ENCODE measurements at places on chromosomes 5 and 9. TPM values are rescaled to one million over a fixed set of nuclear protein-coding genes. Genes with fewer than 3 reads are reported as not detected.

DNA sequence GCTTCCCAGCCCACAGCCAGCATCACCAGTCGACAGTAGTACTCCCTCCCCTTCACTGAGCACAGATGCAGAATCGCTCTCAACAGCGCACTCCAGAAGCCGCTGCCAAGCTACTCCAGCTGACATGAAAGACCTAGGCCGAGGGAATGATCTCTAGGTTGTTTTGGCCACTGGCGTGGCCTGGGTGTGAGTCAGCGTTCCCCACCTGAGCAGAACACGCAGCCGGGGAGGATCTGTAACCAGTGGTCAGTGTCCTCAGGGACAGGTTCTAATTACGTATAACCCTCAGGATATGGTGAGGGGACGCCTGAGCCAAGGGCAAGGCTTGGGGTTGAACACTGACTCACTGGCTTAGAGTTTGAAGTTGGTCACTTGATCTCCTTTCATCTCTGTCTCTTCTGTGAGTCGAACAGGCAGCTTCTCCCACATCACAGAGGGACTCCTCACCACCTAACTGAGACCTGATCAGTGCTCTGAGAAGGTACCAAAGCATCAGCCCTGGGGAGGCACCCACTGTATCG is 76.9 kb upstream of the IL17B start:
- DNase-seq, result no peak

RFK gene
- polyA plus RNA-seq, result 29.5 TPM

ANKS6 gene
- polyA plus RNA-seq, result 30.6 TPM

DNA sequence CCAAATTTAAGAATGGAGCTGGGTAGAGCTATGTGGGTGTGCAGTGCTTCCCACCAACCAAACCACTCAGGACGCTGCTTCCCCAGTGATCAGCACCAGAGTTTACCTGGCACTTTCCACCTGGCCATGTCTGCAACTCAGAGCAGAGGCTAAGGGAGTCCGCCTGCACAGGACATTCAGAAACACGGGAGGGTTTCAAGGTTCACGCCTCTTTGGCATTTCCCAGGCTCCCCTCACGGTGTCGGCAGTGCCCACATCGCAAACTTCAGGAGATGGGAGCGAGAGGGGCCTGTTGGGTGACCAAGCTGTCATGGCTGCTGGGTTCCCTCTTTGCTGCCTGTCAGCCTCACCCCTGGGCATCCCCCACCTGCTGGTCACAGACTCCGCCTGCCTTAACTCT is 161.5 kb downstream of the NXNL2 start:
- DNase-seq, result no peak

- DNase-seq, result no peak
These were observed 818.8 kb upstream of the WWC1 start for GRCh38 chr5:167472566-167473108.

SLC45A2 gene
- polyA plus RNA-seq, result 1.0 TPM

- DNase-seq, result peak; percentile 46
These were observed 180.3 kb downstream of the C9orf152 start for GRCh38 chr9:110027671-110028081.

GRCh38 chr9:4116071-4116581 is 183.7 kb downstream of the GLIS3 start:
- no peak for DNase-seq

PPP3R2 gene
- polyA plus RNA-seq, result not detected

GRCh38 chr5:139884144-139884543 is 88.5 kb downstream of the PSD2 start:
- DNase-seq, result no peak

GRCh38 chr5:172881691-172882370 is 47.8 kb downstream of the ERGIC1 start:
- DNase-seq, result no peak

DNA sequence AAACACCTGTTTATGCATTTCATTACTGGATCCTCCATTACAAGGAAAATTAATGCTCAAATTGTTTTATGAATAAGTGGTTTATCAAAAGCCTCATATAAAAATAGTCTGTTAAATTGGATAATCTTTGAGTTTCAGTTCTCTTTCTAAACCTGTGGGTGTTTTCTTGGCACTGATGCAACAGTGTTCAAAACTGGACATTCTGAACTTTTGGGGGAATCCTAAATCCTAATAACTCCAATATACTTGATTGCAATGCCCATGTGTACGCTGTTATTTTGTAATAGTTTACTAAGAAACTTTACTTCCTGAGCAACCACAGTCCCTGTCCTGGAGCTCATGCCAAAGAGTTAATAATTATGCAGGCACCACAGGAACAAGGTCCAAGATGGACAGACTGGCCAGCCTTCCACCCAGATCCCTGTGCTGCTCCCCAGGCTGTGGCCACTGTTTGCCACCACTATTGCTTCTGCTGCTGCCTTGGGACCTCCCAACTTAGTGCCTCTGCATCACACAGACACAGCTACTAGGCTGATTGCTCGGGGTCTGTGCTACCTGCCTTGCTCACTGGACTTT is 14.0 kb downstream of the IRGM start:
- no peak for DNase-seq

CAVIN4 gene
- polyA plus RNA-seq, result 5.5 TPM

GRCh38 chr5:96381526-96381925 is 51.5 kb downstream of the PCSK1 start:
- no peak for DNase-seq

ITK gene
- 0.23 TPM for polyA plus RNA-seq

GRCh38 chr9:69898714-69899209 is 78.1 kb downstream of the CFAP95 start:
- DNase-seq, result no peak

CCL21 gene
- polyA plus RNA-seq, result 18.3 TPM

DNA sequence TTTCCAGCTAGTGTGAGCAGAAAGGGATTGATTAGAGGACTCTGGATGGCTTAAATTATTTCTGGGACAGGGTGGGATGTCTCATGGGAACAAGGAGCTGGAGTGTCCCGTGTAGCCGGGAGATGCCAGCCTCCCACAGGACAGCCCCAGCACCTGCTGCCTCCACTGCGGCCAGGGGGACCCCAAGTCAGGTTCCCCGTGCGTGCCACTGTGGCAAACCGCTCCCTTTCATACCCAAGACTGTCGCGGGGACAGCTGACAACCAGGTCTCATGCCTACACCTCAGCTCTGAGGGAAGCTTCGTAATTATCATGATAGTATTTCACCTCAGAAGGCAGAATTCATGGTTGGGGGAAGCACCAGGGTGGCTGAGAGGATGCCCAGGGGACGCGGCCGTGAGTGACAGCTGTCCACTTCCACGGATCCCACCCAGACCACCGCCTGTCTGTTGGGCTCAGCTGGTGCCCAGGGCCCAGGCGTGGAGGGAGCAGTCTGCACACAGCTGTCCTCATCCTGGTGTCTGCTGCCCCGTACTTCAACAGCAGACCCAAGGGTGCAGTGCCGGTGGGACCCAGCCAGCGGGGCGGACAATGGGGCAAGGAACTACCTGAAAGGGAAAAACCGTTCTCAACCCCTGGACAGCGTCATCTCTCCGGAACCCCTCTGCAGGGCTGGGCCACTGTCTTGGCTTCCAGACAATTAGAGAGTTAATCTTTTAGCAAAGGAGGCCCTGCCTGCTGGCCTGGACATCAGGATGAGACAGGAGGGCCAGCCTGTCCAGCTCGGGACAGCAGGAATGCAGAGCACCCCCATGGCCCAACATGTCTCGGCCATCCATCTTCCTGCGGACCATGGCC is 166.9 kb downstream of the OLFM1 start:
- no peak for DNase-seq

FST gene
- 34.1 TPM for polyA plus RNA-seq

DNA sequence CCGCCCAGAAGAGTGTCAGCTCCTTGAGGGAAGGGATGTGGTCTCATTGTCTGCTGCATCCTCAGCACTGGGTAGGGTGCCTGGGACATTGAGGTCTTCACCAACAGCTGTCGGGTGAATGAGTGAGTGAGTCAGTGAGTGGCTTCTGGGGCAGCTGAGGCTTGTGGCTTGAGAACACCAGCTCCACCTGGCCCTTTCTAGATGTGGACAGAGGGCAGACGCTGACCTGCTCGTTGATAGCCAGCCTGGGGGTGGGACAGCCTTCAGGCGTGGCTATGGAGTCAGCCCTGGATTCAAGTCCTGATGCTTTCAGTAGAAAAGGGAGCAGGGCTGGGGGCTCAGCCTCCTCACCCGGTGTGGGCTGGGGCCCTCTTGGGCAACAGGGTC is 215.1 kb downstream of the C9orf50 start:
- no peak for DNase-seq

DNA sequence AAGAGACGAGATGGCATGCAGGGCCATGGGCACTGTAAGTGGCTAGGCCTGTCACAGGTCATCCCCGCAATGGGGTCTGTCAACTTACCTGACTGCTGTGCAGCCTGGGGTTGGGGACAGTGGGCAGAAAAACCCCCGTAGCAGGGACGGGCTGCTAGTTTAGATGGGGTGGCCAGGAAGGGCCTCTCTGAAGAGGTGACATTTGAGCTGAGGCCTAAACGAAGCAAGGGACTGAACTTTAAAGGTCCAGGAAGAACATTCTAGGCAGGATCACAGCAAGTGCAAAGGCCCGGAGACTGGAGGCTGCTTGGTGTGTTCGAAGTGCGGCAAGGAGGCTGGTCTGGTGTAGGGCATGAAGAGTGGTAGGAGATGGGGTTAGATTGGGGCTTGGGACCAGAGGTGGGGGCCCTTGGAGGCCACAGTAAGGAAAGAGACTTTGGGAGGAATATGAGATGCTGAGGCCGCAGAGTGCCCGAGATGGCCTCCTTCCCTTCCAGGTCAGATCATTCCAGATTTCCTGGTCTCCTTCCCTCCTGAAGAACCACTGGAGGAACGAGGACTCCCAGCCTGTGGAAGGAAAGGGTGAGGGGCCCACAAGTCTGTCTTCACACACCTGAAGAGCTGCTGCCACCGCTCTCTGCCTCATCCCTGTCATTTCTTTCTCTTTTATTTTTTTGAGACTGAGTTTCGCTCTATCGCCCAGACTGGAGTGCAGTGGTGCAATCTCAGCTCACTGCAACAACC is 37.9 kb upstream of the SH3PXD2B start:
- no peak for DNase-seq

DPH7 gene
- 55.2 TPM for polyA plus RNA-seq

HAVCR2 gene
- polyA plus RNA-seq, result 18.2 TPM

DNA sequence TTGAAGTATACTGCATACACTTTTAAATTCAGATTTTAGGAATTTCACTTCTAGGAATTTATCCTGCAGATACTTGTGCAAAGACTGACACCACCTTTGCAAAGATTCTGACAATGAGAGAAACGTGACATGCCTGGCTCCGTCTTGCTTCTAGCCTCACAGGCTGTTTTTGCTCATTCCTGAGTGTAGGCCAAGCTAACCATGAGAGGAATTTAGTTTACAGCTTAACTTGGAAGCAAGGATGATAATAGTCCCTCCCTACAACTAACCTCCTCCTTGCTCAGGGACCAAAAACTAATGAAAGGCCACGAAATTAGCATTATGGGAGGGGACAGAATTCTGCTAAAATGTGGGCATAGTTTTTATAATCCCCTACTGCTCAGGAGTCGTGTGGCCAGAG is 31.1 kb downstream of the C5orf22 start:
- DNase-seq, result no peak

DNA sequence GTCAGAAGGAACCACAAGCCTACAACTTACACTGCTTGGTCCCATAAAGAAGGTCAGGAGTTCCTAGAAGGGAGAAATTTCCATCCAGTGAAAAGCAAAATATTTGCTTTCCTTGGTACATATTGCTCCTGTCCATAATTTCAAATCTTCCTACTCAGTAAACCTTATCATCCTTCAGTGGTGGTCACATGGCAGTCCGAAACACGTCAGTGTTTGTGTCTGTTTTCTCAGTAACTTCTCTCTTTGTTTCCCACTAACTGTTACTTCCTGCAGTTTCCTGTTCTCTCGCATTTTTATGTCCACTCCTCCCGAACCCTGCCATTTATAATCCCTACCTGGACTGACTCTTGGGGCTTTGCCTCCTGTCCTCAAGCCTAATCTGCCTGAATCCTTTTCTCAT is 129.1 kb downstream of the FANCC start:
- no peak for DNase-seq

TAF1L gene
- polyA plus RNA-seq, result 0.10 TPM

GRCh38 chr5:6902597-6902996 is 189.4 kb downstream of the TENT4A start:
- no peak for DNase-seq

INSL4 gene
- polyA plus RNA-seq, result not detected

ABCA1 gene
- 12.8 TPM for polyA plus RNA-seq

GRCh38 chr5:91018200-91018599 is 364.9 kb downstream of the ARRDC3 start:
- DNase-seq, result no peak

GRCh38 chr9:79616971-79617370 is 45.2 kb downstream of the TLE4 start:
- no peak for DNase-seq

ZNF79 gene
- 6.9 TPM for polyA plus RNA-seq

PTPRD gene
- polyA plus RNA-seq, result 145 TPM

- DNase-seq, result no peak
These were observed 12.8 kb downstream of the IQGAP2 start for GRCh38 chr5:76415855-76416254.

- no peak for DNase-seq
These were observed 48.2 kb downstream of the FAM240B start for GRCh38 chr9:38671748-38672147.

- DNase-seq, result no peak
These were observed 188.9 kb downstream of the ARHGAP26 start for GRCh38 chr5:142958944-142959682.

CCIN gene
- 0.42 TPM for polyA plus RNA-seq

- no peak for DNase-seq
These were observed 109.6 kb downstream of the ZCCHC7 start for GRCh38 chr9:37229882-37230482.

TEX48 gene
- polyA plus RNA-seq, result not detected

DNA sequence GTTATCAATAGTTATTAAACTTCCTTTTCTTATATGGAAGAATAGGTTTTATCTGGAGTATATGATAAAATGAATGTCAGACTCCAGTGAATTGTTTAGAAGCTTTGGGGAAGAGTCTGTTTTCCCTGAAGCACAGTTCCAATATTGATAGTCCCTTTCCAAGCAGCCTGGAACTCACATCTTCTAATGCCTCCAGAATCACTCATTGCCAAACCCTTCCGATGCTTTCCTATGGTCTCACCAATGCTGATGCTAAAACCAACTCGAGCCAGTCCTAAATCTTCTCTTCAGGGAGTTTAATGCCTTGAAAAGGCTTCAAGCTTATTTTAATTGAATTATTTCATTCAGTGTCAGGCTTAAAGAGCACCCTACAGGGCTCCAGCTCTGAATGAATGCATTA is 121.2 kb downstream of the PTTG1 start:
- DNase-seq, result no peak

GRCh38 chr5:1336749-1337488 is 8.0 kb downstream of the CLPTM1L start:
- no peak for DNase-seq

DOCK2 gene
- polyA plus RNA-seq, result 2.6 TPM

GRCh38 chr5:85278193-85278592 is 893.5 kb upstream of the EDIL3 start:
- no peak for DNase-seq

GRCh38 chr9:135887585-135888050 is 19.7 kb downstream of the CAMSAP1 start:
- no peak for DNase-seq

DNA sequence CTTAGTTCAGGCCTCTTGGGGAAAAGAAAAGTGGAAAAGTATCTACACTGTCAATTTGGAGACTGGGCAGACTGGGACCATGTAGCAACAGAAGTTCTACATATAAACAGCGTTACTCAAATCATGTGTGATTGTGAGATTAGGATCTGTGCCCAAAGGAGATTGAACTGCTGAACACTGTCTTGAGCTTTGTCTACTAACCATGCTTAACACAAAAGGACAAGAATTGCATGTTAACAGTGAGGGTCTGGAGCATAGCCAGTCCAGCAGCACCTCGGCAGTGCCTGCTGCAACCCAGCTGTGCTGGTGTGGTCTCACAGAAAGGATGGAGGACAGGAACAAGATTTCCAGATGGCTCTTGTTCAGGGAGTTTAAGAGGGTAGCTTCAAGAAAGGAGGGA is 5.7 kb downstream of the PAM start:
- no peak for DNase-seq

Data from left kidney (tissue), 8 donors.